CD4-positive, alpha-beta T cell treated with Interleukin-1 beta for 1 hour (primary cell): ENCODE measurements at places on chromosomes 1 and 21.

DNA sequence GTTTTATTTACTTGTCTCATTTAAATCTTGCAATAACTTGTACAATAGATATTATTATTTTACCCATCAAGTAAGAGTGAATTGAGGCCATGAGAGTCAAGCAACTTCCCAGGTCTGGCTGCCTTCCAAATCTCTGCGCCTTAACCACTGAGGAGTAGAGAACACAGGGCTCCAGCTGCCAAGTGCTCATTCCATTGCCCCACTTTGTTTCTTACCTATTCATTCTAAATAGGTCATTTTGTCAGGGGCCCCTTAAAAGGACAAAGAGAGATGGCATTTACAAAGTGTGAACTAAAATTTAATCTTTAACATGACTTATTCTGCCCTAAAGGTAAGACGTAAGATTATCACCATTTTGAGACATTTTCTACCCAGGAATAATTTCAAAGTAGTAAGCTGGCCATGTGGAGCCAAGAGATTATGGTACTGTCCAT is 3.5 kb downstream of the PPP1R15B start:
- peak; percentile 49 for DNase-seq

DNA sequence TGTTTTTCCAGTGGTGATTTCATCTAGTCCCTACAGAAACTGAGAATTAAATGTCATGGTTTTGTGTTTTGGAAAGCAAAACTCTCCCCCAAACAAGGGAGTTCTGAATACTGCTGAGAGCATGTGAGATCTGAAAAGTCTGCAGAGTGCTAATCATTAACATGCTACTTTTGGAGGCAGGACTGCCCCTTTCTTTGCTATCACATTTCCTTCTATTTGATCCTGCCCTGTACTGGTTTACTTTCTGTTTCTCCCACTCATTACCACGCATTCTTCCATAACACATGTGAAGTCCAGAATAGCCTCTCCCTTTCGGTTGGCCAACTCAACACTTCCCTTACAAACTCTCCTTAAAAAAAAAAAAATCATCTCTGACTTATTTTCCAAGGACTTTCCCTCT is 63.6 kb downstream of the GADD45A start:
- DNase-seq = no peak

- no peak for DNase-seq
Measured at GRCh38 chr1:231638647-231639046, 12.1 kb downstream of the DISC1 start.

DNA sequence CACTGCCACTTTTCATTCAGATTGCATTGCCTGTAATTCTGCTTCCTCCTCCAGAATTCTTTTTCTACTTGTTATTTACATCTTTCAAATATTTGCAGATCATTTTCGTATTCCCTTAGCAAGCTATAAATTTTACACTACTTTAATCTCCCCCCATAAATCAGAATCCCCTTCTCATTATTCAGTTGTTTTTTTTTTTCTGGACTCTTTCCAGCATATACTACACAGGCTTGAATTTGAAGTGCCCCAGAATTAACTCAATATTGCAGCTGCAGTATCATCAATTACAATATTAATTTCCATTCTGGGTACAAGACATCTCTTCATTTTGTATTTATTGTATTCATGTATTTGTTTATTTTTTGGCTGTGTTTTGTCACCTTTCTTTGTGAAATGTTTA is 1494.3 kb downstream of the AMY1C start:
- no peak for DNase-seq

DNA sequence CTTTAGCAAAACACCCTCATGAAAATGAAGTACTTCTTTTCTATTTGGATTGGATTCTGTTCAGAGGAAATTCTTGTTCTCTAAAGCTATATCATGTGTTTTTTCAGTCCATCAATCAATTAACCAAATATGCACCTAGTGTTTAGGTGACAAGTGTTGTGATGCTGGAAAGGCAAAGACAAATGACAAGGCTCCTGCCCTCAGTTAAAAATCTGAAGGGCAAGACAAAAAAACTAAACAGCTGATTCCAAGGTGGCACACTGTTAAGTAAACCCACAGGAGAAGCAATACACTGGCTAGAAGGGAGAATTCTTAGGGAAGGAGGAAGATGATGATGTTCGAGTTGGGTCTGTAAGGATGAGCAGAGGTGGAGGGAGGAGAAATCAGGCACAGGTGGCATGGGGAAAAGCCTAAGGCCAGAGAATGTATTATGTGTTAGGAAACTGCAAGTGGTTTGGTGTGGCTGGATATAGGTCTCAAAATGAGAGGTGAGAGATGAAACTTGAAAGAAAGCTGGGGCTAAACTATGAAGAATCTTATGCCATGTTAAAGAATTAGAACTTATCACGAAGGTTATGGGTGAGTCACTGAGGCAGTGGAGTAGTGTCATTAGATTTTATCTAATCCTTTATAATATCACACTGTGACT is 51.8 kb upstream of the GFI1 start:
- DNase-seq = peak; percentile 8

DNA sequence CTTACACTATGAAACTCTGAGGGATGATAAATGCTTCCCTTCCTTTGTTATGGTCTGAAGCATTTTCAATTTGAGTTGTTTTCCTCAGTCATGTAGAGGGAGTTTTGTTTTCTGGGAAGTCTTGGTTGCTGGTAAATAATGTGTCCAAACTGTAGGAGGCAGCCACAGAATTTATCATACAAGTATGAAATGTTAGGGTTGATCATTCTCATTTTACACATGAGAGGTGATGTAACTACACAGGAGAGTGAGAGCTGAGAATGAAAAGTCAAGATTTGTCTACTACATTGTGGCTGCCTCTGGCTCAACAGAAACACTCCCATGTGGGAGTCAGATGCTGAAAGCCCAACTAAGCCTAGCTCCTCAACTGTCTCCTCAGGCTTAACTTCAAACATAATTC is 182.5 kb upstream of the SGIP1 start:
- peak; percentile 44 for DNase-seq

- no peak for DNase-seq
Measured at GRCh38 chr1:40076895-40077312, 20.1 kb downstream of the PPT1 start.

GRCh38 chr1:214658785-214659184 is 55.8 kb downstream of the CENPF start:
- no peak for DNase-seq

GRCh38 chr1:68600049-68600661 is 103.3 kb upstream of the DEPDC1 start:
- no peak for DNase-seq

GRCh38 chr1:224472806-224473205 is 38.2 kb upstream of the WDR26 start:
- no peak for DNase-seq

GRCh38 chr1:64801851-64802523 is 57.1 kb downstream of the RAVER2 start:
- no peak for DNase-seq

DNA sequence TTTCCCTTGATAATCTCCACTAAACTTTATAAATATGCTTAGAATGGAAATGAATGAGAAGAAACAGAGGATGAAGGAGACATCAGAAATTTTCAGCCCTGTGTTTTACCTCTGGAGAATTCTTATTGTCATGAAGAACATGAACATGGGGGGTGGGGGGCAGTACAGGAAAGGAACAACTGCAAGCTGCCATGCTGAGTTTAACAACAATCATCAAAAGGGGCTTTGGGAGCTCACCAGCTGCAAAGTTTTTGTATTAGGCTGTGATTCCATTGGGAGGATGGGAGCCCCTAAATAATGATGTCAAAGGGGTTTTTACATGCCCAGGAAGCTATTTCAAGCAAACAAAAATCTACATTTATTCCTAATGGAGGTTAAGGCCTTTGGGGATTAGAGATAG is 103.3 kb downstream of the AKT3 start:
- no peak for DNase-seq

- DNase-seq = no peak
Measured at GRCh38 chr1:244376126-244376525, 75.6 kb downstream of the ADSS2 start.

GRCh38 chr21:44568667-44569556 is 4.6 kb upstream of the KRTAP10-4 start:
- DNase-seq = no peak

DNA sequence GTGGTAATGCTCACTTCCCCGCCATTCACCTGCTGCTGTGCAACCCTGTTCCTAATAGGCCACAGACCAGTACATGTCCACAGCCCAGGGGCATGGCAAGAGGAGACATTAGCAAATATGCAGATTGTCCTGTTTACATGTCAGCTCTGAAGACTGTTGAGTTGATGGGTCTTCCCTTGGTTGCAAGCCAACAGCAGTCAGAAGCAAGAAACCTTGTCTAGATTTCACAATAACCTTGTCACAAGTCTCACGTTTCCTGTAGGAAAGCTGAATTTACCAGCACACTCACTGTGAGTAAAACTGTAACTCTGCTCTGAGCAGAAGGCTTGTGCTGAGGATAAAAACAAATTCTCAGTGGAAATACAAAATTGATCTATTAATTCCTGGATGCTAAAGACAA is 195.1 kb downstream of the HLX start:
- no peak for DNase-seq

GRCh38 chr1:153028766-153029165 is 2.2 kb upstream of the SPRR1B start:
- DNase-seq = no peak

DNA sequence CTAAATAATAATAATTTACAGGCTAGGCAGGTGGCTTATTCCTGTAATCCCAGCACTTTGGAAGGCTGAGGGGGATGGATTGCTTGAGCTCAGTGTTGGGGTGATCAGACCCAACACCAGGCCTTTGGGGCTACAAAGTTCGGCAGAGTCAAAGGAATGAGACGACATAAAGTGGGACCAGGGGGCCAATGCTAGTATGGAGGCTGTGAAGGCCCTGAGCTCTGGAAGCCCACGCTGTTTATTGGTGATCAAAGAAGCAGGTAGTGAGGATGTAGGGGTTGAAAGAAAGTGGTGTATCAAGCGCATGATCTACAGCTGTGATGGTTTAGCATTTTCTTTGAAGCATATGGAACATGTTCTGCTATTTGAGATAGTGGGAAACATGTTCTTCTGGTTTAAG is 5.6 kb downstream of the BTBD8 start:
- DNase-seq = no peak

DNA sequence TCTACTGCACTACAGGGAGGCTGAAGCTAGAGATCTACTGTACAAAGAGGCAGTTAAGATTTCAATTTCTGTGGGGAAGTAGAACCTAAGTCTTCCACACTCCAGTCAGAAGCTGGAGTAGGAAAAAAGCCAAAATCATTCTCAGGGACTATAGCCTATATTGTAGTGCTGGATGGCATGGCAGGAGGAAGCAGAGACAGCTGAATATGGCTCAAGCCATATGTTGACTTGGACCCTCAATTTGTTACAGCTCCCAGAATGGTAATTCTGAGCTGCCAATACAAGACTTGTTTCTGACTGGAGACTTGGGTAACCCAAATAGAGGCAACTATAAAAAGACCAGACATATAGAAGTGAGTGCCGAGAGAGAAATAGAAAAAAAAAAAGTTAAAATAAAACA is 200.6 kb downstream of the PTBP2 start:
- DNase-seq = no peak

DNA sequence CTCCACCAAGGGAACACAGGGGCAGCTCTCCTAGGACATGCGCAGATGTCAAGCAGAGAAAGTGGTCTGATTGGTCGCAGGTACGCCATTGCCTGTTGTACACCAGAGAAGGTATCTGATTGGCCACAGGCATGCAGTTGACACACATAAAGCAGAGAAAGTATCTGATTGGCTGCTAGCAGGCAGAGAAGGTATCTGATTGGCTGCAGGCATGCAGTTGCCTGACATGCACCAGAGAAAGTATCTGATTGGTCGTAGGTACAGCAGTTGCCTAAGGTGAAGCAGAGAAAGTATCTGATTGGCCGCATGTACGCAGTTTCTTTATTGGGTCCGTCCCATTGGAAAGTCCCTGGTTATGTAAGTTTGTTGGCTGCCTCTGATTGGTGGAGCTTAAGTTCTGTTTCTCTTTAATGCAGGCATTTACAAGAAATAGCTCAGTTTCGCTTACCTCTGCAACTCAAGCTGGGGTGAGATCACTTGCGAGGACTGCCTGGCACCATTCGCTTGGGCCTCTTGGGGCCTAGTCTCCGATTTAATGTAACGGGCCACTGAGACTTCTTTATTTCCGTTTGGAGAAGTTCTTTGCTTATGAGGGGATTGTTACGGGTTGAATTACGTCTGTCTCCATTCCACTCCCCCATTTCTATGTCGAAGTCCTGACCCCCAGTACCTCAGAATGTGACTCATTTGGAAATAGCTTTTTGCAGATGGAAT is 74.2 kb downstream of the SIK1 start:
- peak; percentile 69 for DNase-seq

GRCh38 chr1:206859082-206859521 is 6.3 kb upstream of the IL20 start:
- peak; percentile 7 for DNase-seq

DNA sequence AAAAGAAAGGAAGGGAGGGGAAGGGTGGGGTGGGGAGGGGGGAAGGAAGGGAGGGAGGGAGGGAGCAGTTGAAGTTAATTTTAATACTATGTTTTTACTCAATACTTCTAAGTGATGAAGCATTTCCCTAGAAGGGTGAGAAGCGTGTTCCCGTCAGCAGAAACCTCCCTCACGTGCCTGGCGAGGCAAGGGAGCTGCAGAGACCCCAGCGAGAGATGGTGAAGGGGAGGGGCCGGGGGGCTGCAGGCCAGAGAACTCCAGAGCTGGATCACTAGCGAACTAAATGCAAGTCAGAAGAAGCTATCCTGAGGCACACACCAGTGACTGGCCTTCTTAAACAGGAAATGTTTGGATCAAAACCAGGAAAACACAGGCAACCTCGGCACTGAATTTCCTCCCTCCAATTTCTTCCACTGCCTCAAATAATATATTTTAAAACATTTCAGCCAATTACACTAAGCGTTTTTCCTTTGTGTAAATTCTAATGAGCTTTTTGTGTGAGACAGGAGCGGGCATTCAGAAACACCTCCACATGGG is 18.0 kb downstream of the WDR4 start:
- DNase-seq = no peak

DNA sequence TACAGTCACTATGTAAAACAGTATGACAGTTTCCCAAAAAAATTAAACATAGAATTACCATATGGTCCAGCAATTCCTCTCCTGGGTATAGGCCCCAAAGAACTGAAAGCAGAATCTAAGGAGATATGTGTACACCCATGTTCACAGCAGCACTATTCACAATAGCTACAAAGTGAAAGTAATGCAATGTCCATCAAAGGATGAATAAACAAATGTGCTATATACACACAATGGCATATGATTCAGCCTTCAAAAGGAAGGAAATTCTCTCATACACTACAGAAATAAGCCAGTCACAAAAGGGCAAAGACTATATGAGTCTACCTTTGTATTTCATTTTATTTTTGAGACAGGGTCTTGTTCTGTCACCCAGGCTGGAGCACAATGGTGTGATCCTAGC is 120.4 kb downstream of the TOMM20 start:
- no peak for DNase-seq

GRCh38 chr1:160130939-160131338 is 15.4 kb downstream of the ATP1A2 start:
- DNase-seq = no peak

DNA sequence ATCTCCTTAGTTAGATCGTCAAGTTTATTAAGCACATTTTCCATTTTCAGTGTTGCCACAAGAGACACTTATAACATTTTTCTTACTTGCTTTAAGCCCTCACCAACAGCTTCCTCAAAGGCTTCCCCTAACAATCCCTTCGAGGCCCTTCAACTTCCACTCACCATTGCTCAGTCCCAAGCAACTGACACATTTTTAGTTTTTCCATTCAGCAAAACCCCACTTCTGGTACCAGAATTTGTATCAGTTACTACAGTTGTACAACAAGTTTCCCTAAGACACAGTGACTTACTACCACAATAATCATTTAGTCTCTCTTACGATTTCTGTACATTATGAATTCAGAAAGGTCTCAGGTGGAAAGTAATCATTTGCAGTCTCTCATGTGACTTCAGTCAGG is 276.8 kb upstream of the PKN2 start:
- DNase-seq = no peak

- DNase-seq = no peak
Measured at GRCh38 chr1:226349801-226350518, 41.0 kb upstream of the LIN9 start.
